Skin of body (tissue), 3 donors: ENCODE measurements at places on chromosomes 11 and 22.

GRCh38 chr11:76613901-76614300 is 56.6 kb downstream of the LRRC32 start:
- DNase-seq: no peak

DNA sequence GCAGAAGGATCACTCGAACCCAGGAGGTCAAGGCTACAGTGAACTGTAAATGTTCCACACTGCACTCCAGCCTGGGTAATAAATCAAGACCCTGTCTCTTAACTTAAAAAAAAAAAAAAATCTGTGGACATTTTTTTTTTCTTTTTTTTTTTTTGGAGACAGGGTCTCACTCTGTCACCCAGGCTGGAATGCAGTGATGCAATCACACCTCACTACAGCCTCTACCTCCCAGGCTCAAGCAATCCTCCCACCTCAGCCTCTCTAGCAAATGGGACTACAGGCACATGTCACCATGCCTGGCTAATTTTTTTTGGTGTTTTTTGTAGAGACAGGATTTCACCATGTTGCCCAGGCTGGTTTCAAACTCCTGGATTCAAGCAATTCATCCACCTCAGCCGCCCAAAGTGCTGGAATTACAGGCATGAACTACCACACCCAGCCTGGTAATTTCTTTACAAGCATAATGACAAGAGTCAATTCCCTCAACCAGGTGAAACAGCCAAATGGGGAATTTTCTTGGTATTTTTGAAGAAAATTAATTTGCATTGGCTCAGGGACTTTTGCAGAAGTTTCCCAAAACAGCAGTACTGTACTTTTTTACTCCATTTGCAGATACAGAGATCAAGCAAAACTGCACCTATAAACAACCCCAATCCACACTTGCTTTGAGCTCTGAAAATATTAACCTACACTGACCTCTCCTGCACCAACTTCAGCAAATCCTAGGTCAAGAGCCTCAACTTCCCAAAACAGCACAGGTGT is 44.0 kb downstream of the MRTFA start:
- no peak for DNase-seq

DNA sequence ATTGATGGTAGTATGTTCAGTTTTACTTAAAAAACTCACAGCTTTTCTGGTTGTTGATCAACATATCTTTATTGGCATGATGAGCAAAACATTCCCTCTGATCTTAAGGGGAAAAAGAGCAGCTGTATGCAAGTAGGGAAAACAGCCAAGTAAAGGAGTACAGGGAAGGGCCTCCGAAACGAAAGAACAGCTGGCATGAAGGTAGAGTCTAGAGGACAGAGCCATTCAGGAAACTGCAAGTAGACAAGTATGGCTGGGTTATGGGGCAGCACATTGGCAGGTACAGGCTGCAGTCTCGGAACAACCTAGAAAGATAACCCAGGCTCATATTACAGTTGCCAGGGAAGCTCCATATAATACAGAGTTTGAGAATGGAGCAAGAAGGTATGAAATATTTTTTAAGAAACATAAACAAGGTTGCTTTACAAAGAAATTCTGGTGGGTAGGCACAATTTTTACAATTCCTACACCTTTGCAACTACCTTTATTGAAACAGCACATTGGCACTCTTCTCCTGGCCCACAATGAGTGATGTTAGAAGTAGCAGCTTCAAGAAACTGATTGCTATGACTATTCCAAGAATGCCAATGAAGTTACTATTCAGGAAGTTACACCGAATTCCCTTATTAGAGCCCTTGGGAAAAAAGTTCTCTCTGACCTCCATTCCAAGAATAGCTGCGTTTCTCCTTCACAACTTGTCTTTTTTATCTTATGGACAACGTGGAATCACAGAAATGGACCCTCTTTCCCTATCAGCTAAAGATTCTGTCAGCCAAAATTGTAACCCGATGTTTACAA is 45.2 kb downstream of the LGR4 start:
- DNase-seq: no peak

DNA sequence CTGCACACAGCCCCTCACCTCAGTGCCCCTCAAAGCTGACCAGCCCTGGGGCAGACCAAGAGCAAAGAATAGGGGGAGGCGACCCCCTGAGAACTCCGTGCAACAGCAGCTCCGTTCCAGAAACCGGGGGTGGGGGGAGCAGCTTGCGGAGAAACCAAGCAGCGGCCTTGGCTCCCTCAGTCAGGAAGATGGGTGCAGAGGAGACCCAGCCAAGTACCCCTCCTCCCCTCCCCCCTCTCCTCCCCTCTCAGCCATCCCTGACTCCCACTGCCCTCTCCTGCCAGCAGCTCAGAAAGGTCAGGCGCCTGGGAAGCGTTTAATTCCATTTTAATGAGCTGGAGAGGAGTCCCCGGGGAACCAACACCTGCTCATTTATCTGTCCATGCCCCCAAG is 78.9 kb downstream of the PDE2A start:
- DNase-seq: no peak

GRCh38 chr11:21511835-21512440 is 680.9 kb upstream of the ANO5 start:
- no peak for DNase-seq

- no peak for DNase-seq
These were observed 23.9 kb downstream of the RTN4RL2 start for GRCh38 chr11:57484141-57484710.

DNA sequence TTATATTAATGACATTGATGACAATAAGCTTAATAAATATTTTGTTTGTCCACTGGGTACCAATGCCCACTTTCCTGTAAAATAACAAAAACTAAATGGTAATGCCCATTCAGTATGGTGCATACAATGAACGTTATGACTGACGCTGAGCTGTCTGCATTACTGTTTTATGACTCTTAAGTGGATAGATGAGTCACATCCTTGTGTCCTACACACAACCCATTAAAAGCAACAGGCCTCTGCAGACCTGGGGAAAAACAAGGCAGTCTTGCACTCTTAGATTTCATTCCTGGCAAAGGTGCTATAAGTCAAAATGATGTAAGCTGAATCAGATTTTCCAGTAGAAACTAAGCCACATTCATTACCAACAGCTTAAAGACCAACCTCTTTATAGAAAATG is 176.3 kb upstream of the TMEM45B start:
- no peak for DNase-seq

- DNase-seq: no peak
These were observed 23.0 kb downstream of the SIK3 start for GRCh38 chr11:117075186-117075585.

DNA sequence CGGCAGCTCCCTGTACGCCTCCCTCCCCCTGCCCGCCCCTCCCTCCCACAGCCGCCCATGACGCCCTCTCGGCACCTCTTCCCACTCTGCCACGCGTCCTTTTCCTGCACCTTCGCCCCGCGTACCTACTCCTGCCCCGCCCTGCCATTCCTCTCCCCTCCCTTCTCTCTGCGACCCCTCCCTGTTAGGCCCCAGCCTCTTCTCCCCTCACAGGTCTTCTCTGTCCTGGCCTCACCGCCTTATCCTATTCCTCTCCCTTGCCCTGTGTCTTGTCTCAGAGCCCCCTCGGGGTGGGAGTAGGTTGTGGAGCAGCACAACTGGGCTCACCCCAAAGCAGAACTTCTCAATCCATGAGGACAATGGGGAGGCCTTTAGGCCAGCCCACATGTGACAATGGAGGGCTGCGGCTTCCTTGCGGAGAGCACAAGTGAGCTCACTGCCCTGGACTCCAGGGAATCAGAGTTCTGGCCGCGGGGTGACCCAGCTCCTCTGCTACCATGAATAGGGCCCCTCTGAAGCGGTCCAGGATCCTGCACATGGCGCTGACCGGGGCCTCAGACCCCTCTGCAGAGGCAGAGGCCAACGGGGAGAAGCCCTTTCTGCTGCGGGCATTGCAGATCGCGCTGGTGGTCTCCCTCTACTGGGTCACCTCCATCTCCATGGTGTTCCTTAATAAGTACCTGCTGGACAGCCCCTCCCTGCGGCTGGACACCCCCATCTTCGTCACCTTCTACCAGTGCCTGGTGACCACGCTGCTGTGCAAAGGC is 539 bp downstream of the SLC35C1 start:
- DNase-seq: peak; percentile 42
